RCC 7860 (cell line): ENCODE measurements at places on chromosomes 16 and 17.

GRCh38 chr17:8577868-8578267 is 52.7 kb downstream of the MYH10 start:
- no peak for DNase-seq

GRCh38 chr17:59406808-59407381 is 75.4 kb downstream of the YPEL2 start:
- DNase-seq: peak; percentile 83

DNA sequence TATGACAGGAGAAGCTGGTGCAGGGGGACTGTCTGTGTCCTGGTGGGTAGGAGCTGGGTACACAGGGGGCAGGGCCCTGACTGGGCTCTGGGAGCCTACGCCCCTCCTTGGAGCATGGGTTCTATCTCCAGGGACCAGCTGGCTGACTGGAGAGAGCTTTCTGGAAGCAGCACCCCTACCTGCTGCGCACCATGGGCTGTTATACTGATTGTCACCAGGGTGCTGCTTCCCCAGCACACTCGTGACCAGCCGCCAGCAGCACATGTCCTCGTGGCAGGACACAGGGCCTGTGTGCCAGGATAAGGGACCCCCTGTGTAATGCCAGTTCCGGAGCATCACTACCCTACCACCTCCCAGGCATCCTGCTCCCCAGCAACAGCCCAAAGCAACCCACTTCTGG is 106.0 kb downstream of the AMFR start:
- no peak for DNase-seq

DNA sequence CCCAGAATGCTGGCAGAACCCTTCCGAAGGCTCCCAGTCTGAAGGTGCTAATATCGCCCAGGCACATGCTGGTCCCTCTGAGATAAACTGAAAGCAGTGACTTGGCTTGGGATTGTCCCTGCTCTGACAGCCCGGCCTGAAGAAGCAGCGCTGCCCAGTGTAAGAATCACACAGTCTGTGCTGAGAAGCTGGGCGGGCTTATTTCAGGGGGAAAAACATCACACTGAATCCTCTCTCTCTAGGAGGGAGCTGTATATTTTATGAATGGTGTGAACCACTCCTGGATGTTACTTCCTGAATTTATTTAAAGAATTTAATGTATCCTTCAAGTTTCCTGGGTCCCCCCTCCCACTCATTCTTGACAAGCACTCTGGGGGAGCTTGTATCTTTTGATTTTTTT is 36.3 kb downstream of the GAS7 start:
- DNase-seq: no peak

- no peak for DNase-seq
Observed at GRCh38 chr17:32488604-32489180, 1.9 kb downstream of the CDK5R1 start.

GRCh38 chr17:47275245-47275984 is 21.8 kb downstream of the ITGB3 start:
- DNase-seq: peak; percentile 79

GRCh38 chr17:39709998-39710964 is 10.4 kb downstream of the ERBB2 start:
- no peak for DNase-seq

DNA sequence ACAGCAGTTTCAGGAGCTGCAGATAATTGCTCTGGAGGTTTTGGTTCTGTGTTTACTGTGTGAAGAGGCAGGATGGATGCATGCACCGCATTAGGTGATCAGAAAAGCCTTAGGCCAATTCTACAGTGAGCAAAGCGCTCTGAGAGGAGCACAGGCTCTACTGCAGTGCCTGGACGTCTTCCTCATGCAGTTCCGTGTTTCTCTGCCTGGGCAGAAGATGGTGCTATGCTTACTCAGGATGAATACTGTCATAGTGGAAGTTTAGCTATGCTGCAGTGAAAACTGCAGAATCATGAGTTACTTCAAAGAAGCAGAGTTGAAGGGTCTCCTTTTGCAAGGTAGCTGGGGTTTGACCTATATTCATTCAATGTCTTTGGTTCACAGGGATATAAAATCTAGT is 1012.4 kb downstream of the KCNJ18 start:
- DNase-seq: no peak

GRCh38 chr16:23991066-23991465 is 155.3 kb downstream of the PRKCB start:
- no peak for DNase-seq

DNA sequence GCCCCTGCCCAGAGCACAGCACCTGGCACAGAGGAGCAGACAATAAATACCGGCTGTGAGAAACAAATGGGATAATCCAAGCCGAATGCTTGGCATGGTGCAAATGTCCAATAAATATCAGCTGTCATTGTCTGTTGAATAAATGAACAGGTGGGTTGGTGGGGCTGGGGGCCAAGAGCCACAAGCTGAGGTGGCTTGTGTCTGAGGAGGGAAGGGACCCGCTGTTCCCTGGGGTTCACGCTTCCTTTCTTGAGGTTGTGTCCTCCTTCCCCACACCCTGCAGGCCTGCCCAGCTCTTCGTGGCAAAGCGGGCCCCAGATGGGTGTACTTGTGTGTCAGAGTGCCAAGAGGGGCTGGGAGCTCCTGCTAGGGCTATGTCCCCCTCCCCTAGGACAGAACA is 38.6 kb downstream of the ARHGAP27 start:
- DNase-seq: no peak

DNA sequence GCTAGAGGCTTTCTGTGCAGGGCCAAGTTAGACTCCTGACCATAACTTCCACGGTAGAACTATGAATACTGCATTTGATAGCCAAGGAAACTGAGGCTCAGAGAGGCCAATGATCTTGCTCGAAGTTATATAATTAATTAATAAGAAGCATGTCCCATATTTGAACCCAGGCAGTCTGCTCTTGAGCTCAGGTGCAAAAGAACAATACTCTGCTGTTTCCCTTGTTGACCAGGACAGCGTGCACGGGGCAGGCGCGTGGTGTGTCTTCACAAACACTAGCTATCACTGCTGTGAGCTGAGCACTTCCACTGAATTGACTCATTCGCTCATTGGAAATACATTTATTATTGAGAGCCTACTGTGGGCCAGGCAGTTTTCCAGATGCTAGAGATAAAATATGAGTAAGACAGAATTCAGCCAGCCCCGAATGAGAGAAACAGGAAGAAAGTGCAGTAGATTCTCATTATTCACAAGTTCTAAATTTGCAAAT is 1.6 kb downstream of the CHD9 start:
- no peak for DNase-seq
